Smooth muscle cell of the coronary artery (primary cell): ENCODE measurements at places on chromosomes 11 and 22. TPM values are rescaled to one million over a fixed set of nuclear protein-coding genes. Genes with fewer than 3 reads are reported as not detected.

ANO1 gene
- 0.23 and 5.3 TPM in 2 replicates for total RNA-seq

ARHGAP8 gene
- 0.15 and 0.23 TPM in 2 replicates for total RNA-seq

LDHAL6A gene
- not detected in 2 replicates for total RNA-seq

OR52H1 gene
- 0.38 and 1.2 TPM in 2 replicates for total RNA-seq
